ENCODE measurements at places on chromosomes 7 and 10.

DNA sequence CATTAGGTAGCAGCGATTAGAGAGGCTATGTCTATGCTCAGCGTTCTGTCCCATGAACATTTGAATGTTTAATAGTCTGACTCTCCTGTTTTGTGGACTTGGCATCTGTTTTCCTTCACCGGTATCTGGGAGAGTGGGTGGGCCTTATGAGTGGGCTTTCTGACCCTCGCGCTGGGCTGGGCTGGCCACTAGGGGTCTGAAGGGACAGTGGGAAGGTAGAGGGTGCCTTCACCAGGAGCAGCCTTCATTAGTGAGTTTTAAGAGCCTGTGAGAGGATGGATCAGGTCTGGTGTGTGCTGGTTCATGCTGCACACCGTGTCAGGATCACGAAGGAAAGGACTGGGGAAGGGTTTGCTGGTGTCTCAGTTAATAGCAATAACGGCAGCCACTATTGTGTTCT lies 33.4 kb downstream of the DCLRE1A start:
- DNase-seq: no peak

DNA sequence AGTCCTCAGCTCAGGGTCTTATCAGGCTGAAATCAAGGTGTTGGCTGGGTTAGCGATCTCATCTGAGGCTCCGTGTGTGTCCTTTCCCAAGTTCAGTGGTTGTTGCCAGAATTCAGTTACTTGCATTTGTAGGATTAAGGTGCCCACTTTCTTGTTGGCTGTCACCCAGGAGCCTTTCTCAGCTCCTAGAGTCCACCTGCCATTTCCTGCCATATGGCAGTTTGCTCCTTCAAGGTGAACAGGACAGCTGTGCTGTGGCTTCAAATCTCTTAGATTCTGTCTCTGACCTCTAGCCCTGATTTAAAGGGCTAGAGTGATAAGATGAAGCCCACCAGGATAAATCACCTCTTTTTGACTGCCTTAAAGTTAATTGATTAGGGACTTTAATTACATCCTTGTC lies 1.0 kb upstream of the HIF1AN start:
- no peak for DNase-seq

DNA sequence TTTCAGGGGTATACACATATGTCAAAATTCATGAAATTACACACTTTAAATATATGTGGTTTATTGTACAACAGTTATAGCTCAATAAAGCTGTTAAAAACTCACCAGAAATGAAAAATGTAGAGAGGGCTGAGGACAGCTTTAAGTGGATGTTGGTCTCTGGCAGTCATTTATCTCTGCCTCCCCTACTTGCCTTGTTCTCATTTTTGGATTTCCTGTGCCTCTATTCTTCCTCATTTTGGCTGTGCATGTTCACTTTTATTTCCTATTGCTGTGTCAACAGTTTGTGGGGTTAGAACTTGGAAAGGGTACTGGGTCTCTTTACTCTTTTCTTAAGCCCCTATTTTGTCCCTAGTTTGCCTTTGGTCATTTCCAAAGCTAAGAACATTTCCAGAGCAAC lies 18.6 kb upstream of the MEST start:
- no peak for DNase-seq

GRCh38 chr7:119270644-119271043 lies 1002.3 kb upstream of the KCND2 start:
- no peak for DNase-seq

DNA sequence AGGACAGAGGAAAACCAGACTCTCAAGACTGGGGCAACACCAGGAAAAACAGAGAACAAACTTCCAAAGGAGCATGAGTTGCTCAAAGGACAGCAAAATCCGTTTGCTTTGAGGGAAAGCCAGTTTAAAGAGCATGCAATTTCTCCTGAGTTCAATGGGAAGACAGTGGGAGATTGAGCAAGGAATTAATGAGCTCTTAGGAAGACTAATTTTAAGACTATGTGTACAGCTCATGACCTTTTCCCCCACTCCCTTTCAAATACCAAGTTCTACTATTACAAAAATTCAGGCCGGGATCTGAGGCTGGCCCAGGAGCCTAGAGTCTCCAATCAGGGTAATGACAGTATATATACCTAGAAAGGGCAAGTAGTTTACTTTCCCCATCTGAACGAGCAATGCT lies 79.2 kb downstream of the EPDR1 start:
- DNase-seq: no peak

DNA sequence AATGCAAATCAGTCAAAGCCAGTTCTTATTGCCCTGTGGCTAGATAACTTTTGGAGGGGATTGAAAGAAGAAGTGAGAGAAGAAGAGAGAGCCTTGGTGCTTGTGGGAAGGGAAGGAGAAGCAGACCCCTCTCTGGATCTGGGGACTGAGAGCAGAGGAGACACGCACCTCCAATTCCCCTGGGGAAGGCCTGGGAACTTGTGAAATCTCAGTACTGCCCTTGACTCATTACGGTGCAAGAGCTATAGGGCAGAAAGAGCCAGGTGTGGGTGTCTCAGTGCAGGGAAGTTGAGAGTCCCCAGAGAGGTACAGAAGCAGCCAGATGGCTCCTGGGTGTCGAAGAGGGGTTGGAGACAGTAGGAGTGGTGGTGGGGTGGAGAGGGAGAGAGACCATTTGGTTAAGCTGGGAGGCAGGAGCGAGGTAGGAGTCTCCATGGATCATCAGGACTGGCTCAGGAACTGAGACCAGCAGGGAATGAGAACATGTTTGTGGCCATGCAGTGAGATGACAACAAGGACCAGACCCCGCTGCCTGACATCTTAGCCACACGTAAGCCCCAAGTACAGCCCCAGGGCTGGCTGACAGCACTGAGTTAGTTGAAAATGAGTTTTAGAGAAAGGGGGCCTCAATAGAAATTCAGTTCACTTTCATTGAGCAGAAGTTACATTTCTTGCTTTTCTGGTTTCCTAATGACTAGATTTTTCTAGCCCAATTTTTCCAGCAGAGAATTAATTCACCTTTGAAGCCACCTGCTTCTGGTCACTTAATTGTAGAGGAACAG lies 238.2 kb downstream of the BUB3 start:
- DNase-seq: no peak

DNA sequence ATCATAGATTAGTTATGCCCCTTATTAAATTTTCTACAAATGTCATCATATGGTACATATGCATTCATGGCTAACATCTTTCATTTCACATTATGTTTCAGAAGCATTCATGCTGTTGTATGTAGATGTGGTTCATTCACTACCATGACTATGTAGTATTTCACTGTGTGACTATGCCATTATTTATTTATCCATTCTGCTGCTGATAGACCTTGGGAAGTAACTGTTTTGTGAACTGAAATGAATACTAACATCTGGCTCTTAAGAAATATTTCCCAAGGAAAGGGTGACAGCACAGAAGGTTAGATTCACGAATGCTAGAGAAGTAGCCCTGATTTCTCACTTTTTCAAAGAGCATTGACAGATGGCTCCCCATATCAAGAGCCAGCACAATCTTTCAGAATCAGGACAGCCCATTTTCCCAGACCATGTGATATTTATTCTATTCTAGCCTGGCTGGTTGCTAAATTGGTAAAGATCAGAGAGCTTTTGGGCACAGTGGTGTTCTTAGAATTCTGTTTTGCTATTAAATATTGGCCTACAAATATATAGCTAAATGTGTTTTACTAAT lies 157.4 kb downstream of the DYNC1I1 start:
- DNase-seq: no peak

DNA sequence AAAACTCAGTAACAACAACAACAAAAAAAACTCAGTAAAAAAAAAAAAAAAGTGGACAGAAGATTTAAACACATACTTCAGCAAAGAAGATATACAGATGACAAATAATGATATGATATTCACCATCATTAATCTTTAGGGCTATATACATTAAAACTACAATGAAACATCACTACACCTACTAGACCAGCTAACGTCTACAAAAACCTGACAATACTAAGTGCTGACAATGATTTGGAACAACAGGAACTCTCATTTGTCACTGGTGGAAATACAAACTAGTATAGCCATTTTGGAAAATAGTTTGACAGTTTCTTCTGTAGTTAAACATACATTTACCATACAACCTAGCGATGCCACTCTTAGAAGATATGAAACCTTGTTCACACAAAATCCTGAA lies 171.8 kb upstream of the RHEB start:
- DNase-seq: no peak

DNA sequence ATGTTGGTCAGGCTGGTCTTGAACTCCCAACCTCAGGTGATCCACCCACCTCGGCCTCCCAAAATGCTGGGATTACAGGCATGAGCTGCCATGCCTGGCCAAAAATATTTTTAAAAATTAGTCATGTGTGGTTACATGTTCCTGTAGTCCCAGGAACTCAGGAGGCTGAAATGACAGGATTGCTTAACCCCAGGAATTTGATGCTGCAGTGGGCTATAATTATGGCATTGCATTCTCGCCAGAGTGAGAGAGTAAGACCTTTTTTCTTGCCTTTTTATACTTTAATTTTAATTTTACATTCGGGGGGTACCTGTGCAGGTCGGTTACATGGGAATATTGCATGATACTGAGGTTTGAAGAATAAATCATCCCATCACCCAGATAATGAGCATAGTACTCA lies 86.6 kb upstream of the ZNF92 start:
- no peak for DNase-seq

GRCh38 chr7:142894112-142894984 lies 8.8 kb upstream of the TRPV6 start:
- no peak for DNase-seq

DNA sequence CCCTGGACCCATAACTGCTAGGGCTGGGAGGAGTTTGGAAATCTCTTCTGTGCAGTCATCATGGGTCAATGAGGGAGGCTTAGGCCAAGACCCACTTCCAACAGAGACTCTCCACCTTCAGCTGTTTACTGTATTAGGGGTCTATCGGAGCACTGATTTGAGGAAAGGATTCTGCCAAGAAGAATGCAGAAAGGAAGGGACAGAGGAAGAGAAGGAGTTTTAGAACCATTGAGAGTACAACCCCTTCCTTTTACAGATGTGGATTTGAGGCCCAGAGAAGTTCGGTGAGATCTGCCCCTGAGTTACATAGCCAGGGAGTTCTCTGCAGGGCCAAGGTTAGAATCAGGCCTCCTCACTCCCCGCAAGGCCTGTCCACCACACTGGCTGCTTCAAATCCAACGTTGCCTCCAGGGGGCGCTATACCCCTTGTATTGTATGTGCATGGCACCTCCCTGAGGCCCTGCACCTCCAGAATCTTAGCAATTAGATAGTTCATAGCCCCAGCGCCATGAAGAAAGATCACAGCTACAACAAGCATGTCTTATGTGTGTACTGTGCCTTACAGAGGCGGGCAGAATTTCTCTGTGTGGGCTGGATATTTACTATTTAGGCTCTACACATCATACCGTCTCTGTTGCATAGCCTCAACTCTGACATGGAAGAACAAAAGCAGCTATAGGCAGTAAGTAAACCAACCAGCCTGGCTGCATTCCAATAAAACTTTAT lies 246.8 kb downstream of the SKIDA1 start:
- DNase-seq: peak; percentile 72

- DNase-seq: no peak
Observed at GRCh38 chr10:35545878-35546590, 59.1 kb upstream of the GJD4 start.

DNA sequence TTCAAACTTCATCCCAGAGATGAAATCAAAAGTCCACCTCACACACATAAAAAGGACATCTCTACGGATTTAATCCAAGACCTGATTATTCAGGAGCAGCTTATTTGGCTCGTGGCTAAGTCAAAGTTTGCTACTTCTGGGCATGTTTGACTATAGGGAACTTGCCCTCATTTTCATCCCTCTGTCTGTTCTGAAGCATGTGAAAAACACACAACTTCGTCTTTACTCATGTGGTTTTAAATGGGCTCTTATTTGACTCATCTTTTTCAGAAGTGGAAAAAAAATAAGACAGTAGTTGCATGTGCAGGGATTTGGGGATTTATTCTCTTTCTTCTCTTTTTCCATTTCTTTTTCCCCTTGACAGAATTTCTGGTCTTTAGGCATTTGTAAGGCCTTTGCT lies 295.9 kb downstream of the TFEC start:
- no peak for DNase-seq

DNA sequence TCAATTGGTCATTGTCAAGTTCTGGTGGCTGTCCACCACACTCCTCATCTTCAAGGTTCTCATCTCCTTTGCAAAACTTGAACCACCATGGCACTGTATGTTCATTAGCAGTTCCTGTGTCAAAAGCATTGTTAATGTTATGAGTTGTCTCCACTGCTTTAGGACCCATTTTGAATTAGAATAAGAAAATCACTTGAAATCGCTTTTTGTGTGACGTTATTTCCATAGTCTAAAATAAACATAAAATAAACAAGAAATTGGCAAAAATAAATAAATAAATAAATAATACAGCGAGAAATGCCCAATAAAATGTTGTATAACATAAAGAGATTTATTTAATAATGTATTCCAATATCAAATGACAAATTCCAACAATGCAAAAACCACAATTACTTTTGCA lies 195.5 kb upstream of the CDC14C start:
- no peak for DNase-seq

- DNase-seq: no peak
Observed at GRCh38 chr10:132746801-132747625, 38.9 kb downstream of the NKX6-2 start.

GRCh38 chr10:93131986-93132385 lies 58.3 kb downstream of the CYP26A1 start:
- no peak for DNase-seq

DNA sequence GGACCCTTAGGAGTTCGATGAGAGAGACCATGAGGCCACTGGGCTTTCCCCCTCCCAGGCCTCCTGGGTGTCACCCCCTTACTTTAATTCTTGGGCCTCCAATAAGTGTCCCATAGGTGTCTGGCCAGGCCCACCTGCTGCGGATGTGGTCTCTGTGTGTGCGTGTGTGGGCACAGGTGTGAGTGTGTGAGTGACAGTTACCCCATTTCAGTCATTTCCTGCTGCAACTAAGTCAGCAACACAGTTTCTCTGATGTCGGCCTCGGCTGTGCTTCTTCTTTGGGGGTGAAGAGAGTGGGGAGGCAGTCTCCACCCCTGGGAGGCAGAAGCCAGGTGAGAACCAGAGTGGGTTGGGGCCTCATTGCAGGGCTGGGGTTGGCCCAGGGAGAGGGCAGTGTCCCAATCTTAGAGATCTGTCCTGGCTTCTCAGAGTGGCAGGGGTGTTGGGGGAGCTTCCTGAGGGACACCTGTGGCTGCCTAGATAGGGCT lies 1.5 kb downstream of the PVRIG start:
- peak; percentile 93 for DNase-seq

GRCh38 chr7:29099896-29100847 lies 46.2 kb downstream of the CPVL start:
- DNase-seq: no peak

- no peak for DNase-seq
Observed at GRCh38 chr10:5070648-5071410, 23.4 kb upstream of the AKR1C3 start.

GRCh38 chr7:94300176-94300835 lies 94.4 kb upstream of the COL1A2 start:
- no peak for DNase-seq

- DNase-seq: no peak
Observed at GRCh38 chr10:125013529-125013872, 71.6 kb downstream of the ZRANB1 start.
